ENCODE measurements at places on chromosomes 2 and 18.
A peak's percentile ranks its signal among the peaks of the same experiment; 100 is the strongest.

DNA sequence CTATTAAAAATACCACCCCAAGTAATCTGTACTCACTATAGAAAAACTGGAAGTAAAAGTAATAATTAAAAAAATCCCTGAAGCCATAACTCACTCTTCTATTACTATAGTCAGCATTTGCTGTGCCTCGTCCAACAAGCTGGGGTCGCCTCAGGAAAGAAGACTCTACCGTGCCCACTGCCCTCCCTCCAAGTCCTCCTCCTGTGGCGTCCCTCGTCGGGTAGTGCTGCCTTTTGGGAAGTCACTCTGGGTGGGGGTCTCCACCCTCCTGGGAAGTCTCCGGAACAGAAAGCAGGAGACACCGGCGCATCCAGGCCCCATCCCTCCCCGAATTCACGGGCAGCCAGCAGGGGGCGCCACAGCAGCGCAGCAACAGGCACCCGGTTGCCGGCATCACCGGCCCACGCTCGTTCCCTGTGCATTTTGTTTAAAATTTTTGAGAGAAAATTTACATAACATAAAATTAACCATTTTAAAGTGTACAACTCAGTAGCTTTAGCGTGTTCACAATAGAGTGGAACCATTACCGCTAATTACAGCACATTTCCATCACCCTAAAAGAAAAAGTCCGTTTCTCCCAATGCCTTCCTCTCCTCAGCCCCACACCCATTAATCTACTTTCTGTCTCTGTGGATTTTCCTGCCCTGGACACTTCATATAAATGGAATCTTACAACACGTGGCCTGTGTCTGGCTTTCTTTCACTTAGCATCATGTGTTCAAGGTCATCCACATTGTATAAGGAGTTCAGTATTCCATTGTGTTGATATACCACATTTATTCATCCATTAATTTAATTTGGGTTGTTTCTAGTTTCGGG, 62.2 kb downstream of the ADNP2 start:
- DNase-seq = peak; percentile 53

DNA sequence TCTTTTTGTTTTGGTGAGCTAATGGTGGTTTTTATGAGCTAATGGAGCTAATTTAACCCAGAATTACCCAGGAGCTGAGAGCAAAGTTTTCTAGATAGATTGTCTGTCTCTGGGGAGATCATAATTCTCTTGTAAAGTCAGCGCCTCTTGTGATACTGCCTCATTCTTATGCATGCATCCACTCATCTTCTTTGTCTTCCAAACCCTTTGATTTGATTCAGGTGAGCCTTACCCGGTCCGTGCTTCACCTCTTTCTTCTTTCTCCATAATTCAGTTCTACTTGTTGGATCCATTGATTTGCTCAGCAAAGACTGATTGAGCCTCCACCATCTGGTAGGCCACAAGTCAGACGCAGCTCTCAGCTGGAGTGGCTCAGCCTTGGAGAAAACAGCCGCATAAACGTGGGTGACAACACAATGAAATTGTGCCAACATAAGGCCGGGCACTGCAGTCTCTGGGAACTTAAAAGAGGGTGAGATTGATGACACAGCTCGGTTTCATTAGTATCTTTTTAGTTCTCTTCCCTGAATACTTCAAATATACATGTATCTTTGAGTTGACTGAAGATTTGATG, 158.5 kb upstream of the SH3BP4 start:
- DNase-seq = no peak

DNA sequence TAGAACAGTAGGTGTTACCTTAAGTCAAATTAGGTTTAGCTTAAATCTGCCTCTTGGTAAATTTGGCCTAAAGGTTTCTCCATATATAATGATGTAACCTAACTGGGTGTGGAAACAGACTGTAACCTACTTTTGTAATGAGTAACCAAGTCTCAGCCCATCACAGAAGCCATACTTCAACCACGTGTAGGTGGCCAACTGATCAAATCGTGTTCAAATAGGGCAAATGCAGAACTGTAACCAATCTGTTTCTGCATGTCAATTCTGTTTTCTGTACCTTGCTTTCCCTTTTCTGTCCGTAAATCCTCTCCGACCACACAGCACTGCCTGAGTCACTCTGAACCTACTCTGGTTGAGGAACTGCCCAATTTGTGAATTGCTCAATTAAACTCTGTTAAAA, 34.0 kb upstream of the PLA2R1 start:
- no peak for DNase-seq

- DNase-seq = no peak
Measured at GRCh38 chr2:80222644-80223043, 81.9 kb downstream of the LRRTM1 start.

DNA sequence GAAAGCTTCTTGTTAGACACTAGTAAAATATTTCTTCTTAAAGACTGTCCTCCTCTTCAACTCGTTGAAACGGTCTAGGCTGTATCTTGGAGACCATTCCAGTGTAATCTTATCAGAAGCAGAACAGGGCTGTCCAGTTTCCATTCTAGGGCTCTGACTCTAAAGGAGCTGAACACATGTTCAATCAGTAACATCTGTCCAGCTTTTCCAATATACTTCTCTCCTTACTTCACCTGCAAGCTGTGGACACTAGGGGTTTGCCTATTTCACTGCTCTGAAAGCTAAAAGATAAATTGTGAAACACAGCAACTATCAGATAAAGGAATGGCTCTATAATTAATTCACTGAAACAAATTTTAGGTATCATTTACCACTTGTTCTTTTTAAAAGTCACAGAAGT, 73.8 kb downstream of the ZNF385B start:
- DNase-seq = no peak

DNA sequence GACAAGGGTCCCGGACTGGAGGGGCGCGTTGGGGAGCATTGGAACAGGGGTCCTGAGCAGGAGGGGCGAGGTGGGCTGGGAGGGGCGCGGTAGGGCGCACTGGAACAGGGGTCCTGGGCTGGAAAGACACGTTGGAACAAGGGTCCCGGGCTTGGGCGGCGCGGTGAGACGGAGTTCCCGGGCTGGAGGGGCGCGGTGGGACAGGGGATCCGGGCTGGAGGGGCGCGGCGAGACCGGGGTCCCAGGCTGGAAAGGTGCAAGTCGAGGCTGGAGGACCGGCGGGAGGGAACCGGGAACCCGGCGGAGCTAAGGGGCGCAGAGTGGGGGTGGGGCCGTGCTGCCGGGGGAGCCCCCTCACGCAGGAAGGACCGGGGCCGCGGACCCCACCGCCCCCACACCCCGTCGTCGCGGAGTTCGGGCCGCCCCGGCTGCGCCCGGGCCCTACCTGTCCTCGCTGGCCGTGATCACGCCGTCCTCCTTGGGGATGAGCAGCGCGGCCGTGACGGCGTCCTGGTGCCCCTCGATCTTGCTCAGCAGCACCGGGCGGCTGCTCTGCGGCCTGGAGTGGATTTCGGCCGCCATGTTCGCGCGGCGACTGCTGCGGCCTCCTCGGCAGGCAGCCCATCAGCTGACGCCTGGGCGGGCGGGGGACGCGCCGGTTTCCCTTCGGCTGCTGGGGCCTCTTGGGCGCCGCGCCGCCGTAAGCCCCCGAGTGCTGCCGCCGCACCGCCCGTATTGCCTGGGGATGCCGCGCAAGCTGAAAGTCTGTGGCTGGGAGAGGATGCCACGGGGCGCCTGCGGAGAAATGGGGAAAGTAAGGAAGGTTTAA, at the start of gene WDFY1:
WDFY1 (minus strand) TSS at position 633 of the 829 bp plus-strand sequence; CDS start at position 582, 51 bp downstream.
- DNase-seq = peak; percentile 97

DNA sequence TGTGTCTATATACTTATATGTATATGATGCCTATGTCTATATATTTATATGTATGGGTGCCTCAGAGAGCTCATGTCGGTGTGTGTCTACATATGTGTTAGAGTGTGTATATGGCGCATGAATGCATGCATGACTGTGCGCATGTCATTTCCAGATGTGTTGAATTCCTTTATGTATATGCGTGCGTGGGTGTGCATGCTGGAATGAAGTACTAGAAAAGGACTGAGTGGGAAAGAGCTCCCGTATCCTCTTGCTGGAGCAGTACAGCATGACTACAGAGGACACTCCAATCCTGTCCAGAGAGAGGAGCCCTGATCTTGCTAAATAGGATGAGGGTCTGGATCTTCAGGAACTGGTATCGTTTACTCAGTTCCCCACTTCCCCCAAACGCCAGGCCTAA, 56.8 kb upstream of the LRPPRC start:
- no peak for DNase-seq

GRCh38 chr2:1154710-1155594, 204.3 kb downstream of the SNTG2 start:
- DNase-seq = no peak

DNA sequence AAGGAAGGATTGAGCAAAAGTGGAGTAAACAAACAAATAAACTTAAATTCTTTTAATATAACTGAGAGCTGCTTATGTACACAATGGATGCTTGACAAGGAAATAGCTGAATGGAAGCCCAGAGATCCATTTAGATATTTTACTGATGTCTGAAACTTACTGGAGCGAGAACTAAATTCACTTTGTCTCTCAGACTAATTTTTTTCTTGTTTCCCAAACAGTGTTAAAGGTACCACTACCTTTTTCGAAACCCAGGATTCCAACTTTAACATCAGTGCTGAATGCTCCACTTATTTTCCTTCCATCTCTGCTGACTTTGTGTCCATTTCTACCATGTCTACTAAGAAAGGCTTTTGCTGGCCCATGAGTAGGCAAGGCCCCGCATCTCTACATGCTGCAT, 4.0 kb downstream of the EFEMP1 start:
- no peak for DNase-seq

- DNase-seq = no peak
Measured at GRCh38 chr2:62539606-62540407, 33.8 kb upstream of the TMEM17 start.

DNA sequence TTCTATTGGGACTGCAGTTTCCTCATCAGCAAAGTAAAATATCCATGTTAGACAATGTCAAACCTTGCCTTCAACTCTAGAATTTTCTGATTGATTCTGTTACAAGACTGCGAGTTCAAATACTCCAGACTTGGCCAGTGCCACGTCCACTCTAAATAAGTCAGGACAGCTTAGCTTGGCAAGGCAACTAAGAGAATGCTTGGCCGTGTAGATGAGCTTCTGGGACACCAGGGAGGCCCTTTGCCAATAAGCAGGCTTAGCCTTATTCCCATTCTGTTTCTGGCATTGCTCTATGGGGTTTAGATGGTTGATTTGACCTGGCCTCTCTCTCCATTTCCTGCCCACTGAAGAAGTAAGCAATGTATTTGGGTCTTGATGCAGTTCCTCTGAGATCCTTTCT, 218.1 kb upstream of the SIX2 start:
- no peak for DNase-seq

- DNase-seq = no peak
Measured at GRCh38 chr2:222547083-222547482, 108.8 kb downstream of the FARSB start.

GRCh38 chr2:15315411-15315810, 245.7 kb downstream of the NBAS start:
- no peak for DNase-seq

- DNase-seq = no peak
Measured at GRCh38 chr2:82254728-82255127, 1950.2 kb upstream of the LRRTM1 start.

DNA sequence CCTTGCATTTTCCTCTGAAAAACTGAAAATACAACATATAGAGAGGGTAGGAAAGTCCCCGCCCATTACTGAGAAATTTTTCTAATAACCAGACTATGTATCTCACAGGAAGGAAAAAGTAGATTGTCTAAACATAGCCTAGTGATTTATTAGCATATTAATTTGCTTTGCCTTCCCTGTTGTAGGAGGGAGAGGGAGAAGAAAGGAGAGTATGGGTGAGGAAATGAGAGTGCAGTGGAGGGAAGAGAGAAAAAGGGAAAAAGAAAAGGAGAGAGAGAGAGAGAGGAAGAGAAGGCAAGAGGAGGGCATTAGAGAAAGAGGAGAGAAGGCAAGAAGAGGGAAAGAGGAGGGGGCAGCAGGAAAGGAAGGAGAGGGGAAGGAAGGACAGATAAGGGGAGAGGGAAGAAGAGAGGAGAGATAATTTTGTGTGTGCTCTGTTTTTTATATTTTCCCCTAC, 3.6 kb upstream of the KYNU start:
- no peak for DNase-seq

- peak; percentile 38 for DNase-seq
Measured at GRCh38 chr2:29322011-29322410, 206.8 kb downstream of the CLIP4 start.

- no peak for DNase-seq
Measured at GRCh38 chr2:239692362-239692851, 291.6 kb upstream of the HDAC4 start.

DNA sequence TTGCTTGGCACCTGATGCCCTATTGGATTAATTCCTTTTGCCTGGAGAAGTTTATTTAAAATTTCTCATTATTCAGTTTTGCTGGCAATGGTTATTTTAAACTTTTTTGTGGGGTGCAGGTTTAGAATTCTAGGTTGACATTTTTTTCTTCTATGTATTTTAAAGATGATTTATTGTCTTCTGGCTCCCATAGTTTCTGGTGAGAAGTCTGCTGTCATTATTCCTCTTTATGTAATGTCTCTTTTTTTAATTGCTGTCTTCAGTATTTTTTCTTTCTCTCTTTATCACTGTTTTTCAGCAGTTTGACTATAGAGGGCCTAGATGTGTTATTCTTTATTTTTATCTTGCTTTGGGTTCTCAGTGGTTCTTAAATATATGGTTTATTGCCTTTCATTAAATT, 182.2 kb upstream of the STON1 start:
- DNase-seq = peak; percentile 23

GRCh38 chr2:229653531-229653930, 60.8 kb downstream of the DNER start:
- DNase-seq = no peak
